ENCODE measurements at places on chromosomes 6 and 20.

DNA sequence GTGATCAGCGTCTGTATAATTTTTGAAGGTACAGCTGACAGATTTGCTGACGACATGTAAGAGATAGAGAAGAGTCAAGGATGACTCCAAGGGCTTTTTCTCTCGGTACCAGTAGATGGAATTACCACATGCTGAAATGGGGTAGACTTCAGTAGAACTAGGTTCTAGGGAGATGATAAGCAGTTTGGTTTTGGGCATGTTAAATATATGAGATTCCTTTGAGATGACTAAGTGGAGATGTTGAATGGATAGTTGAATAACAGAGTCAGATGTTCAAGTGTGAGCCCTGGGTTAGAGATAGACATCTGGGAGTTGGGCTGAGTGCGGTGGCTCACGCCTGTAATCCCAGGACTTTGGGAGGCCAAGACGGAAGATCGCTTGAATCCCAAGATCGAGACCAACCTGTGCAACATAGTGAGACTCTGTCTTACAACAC lies 50.0 kb downstream of the PHF20 start:
- no peak for DNase-seq

- no peak for DNase-seq
These were observed 466 bp upstream of the PSMB1 start for GRCh38 chr6:170553534-170554012.

DNA sequence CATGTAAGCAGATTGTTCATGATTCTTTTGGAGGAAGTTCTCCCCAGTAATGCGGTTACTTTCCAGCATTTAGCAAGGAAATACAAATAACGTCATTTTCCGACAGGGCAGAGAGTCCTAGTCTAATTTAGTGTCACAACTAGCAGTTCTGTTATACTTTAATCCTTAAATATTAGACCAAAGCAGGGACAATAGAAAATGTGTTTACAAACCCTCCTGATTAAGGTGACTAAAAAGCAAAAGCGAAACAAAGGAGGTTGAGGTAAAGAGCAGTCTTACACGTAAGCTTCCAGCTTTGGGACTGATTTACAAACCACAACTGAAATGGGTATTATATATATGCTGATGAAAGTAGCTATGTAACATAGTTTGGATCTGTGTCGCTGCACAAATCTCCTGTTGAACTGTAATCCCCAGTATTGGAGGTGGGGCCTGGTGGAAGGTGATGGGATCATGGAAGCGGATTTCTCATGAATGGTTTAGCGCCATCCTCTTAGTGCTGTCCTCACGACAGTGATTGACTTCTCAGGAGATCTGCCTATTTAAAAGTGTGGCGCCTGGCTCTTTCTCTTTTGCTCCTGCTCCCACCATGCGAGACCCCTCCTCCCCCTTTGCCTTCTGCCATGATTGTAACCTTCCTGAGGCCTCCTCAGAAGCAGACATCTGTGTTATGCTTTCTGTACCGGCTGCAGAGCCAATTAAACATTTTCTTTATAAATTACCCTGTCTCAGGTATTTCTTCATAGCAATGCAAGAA lies 81.9 kb downstream of the PLCB1 start:
- no peak for DNase-seq

GRCh38 chr6:2522521-2522920 lies 228.2 kb downstream of the MYLK4 start:
- DNase-seq = no peak

DNA sequence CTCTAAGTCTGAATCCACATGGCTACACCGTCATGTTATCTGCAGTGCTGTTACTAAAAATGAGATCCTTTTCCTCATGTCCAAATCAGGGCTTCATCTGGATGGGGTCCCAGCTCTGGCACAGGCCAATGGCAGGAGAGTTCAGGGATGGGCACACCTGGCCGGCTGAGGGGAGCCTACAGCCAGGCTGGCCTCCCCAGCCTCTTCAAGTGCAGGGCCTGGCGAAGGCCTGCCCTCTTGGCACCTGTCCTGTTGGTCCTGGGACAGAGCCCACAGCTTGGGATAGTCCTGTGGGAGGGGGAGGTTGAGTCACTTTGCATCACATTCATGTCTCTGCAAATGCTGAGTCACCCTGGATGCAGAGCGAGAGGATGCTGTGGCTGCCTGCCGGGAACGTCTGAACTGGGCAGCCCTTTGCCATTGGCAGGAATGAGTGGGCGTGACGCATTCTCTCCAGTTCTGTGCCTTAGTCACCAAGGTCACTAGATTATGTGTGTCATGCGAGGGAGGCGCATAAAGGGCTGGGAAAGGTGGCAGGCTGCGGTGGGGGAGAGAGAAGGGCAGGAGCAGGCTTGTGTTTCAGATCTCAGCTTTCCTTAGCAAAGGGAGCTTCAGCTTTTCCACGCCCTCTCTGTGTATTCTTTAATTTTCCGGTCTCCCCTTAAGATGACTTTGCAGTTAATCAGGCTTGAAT lies 223.2 kb upstream of the ECI2 start:
- DNase-seq = no peak

DNA sequence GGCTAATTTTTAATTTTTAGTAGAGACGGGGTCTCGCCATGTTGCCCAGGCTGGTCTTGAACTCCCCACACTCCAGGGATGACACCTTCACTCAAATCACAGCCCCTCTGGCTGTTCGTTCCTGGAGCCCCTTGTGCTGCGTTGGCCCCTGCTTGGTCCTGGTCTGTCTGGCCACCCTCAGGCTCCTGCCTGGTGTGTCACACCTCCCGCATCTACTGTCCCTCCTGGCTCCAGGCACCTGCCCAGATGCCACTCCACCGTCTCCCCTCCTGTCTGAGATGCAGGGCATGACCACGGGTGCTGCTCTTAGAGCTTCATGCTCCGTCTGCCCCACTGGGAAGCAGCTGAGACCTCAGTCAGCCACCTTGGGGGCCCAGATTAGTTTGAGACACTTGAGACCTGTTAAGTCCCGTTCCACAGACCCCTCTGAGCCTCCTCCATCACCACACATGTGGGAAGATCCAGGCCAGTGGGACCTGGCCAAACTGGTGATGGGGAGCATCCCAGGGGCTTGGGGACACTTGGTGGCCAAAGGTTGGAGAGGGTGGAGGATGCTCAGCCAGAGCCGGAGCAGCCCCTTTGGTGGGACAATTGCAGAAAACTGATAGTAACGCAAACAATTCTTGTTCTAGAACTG lies 21.9 kb upstream of the NPBWR2 start:
- DNase-seq = no peak

DNA sequence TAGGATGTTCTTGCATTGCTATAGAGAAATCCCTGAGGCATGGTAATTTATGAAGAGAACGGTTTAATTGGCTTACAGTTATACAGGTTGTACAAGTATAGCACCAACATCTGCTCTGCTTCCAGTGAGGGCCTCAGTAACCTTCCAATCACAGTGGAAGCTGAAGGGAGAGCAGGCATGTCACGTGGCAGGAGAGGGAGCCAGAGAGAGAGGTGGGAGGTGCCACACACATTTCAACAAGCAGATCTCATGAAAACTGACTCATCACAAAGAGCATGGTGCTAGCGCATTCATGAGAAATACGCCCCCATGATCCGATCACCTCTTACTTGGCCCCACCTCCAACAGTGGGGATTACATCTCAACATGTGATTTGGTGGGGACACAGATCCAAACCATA lies 871.2 kb downstream of the TFAP2A start:
- no peak for DNase-seq

DNA sequence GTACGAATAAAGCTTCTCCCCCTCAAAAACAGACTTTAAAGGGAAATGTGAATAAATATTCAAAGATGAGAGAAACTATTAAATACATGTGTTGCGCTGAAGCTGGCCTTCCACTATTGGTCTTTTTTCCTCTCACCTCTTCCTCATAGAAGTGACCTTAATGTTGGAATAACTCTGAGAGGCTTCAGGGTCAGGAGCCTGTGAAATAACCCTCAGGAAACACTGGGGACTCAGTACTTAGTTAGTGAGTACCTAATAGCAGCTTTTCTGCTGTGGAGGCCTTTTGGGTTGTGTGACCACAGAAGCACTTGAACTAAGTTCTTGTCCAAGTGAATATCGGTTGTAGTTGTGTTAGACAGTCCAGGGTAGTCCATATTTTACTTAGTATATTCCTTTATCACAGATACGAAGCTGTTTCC lies 799 bp upstream of the SHPRH start:
- no peak for DNase-seq

DNA sequence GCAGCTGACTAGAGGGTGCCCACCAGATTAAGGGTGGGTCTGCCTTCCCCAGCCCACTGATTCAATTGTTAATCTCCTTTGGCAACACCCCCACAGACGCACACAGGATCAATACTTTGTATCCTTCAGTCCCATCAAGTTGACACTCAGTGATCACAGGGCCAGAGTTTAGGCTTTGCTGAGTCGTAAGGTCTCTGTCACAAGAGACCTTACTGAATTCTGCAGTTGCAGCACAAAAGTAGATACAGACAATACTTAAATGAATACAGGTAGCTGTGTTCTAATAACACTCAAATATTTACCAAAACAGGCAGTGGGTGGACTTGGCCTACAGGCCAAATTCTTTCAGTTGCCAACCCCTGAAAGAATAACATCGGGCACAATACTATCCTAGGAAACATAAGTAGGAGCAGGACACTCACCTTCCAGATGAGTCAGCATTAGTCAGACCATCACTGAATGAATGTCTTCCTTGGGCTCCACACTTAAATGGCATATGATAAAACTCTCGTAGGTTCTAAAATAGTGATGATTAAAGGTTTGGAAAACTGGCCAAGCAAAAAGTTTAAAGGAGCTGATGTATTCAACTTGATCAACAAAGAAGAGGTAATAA lies 190.0 kb downstream of the UBE3D start:
- no peak for DNase-seq

Measured in NCI-H2171 (cell line).